ENCODE measurements at places on chromosomes 4 and X.

GRCh38 chr4:12770351-12770750, 713.8 kb downstream of the RAB28 start:
- no peak for DNase-seq

DNA sequence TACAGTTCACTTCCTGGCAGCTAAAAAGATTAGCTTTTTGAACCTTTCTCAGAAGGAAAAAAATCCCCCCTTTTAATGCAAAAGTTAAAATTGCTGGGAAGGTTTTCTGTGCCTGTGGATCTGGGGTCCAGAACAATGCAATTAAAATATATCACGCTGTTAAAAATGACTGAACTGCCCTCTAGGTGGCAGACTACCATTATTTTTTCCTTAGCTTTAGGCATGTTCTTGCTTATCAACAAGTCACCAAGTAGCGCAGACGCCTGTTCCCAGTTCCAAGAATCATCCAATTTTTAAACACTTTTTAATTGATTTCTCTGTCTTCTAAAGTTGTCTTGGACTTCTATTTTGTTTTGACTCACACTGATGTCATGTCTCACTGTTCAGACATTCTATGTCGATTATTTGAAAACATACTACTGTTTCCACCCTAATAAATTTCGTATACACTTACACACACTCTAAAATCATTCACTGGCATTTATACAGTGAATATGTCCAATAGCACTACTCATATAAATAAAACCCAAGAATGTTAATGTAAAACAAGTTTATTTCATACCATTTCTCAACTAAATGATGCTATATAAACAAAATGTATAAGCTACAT, 661.6 kb downstream of the RAPGEF2 start:
- no peak for DNase-seq

DNA sequence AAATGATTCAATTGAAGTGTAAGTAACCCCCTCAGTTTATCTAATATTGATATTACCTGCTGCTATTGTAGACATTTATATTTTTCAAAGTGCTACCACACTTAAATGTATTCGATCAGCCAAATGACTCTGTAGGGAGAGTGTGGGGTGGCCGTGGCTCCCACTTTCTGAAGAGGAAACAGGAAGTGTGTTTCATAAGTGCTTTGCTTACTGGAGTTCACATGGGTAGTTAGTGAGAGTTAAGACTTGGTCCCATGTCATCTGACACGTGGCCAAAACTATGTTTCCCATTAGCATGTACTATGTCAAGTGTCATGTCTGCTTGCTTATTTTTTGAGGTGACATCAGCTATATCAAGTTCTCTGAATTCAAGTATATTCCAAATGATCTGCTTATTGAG, 308.1 kb upstream of the GATB start:
- DNase-seq = no peak

DNA sequence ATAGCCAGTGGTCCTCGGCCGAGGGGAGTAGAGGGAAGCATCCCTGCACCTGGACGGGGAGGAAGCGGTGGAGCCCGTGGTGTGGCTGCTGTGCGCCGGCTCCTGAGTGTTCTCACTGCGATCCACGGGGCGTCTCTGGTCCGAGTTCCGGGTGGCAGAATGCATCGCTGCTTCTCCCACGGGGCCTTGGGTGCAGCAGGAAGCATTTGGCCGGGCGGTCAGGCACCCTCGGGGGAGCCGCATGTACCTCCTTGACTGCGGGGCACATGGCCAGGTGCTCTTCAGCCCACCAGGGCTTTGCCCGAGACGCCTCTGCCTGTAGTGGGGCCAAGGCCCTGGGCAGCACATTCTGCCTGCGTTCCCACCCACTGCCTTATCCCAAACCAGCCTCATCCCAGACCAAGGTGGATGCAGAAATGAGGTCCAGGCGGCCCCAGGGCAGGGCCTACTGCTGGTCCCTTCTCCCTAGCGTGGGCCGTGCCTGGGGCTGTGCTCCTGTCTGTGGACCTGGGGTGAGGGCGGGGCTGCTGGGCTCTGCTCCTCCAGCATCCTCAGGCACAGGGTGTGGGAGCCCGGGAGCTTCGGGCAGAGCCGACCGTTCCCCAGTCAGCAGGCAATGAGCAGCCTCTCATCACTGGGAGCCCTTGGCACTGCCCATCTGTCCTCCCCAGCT, 27.5 kb downstream of the NKX1-1 start:
- no peak for DNase-seq

DNA sequence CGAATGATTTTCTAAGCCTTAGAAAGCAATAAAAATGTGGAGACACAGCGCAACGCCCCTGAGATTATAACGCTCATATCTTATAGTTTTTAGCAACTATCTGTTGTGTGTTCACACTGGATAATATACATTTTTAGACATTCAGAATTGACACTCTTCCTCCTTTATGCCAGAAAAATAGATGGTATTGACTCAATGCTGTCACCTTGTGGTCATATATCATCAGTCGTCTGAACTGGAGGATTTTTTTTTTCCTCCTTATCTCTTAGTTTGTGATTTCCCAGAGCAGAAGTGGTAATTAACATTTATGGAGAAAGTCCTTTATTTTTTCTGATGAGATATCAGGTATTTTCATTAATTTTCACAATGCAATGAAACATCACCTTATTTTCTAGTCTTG, 759.6 kb downstream of the RAB28 start:
- DNase-seq = no peak

DNA sequence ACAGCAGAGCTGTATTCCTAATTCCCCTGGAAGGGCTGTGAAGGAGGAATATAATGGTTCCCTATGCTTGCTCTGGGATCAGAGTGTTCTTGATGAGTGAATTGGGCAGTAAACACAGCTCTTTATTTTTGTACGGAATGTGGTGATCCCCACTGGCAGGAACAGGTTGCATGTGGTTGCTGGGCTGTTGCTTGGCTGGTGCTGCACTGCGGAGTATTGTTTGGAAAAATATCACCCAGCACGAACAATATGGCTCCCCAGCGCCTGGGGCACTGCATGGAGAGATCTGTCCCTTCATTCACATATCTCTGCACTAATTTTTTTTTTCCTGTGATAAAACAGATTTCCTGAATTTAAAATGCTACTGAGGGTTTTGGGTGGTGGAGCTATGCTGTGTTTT, 119.7 kb downstream of the MGST2 start:
- DNase-seq = no peak

DNA sequence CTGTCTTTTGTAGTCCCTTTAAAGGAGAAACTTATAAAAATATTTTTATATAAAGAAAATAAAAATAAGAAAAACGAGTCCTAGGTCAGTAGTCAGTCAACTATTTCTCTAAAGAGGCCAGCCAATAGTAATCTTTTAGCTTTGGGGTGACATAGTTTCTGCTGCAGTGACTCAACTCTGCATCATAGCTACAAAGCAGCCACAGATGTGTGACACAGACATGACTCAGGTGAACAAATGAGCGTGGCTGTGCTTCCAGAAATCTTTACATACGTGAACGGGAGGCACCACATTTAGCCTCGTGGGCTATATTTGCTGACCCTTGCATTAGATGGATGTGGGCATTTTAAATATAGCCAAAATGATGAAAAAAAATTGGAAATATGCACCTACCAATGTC, 1862.5 kb upstream of the TENM3 start:
- DNase-seq = no peak

DNA sequence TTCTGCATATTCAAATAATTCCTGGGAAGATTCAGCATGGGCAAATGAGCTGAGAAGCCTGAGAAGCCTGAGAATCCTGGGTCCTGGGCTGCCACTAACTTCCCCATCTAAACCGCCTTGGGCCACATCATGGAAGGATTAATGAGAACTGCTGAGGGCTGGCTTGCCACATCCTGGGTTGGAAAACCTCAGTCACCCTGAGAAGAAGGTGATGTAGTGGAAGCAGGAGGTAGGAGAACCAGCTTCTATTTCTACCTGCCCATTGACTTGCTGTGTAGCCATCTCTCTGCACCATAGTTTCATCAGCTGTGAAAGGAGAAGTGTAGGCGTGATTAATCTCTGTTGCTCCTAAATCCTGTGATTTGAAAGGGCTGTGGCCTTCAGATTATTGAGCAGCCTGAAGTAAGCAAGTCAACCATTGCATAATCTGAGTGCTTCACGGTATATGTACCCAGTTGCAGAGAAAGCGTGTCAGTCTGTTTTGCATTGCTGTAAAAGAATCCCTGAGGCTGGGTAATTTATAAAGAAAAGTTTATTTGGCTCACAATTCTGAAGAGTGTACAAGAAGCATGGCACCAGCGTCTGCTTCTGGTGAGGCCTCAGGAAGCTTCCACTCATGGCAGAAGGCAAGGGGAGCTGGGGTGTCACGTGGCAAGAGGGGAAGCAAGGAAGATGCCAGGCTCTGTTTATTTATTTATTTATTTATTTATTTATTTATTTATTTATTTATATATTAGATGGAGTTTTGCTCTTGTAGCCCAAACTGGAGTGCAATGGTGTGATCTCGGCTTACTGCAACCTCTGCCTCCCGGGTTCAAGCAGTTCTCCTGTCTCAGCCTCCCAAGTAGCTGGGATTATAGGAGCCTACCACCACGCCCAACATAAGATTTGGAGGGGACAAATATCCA, 140.9 kb upstream of the ATP6AP2 start:
- no peak for DNase-seq

DNA sequence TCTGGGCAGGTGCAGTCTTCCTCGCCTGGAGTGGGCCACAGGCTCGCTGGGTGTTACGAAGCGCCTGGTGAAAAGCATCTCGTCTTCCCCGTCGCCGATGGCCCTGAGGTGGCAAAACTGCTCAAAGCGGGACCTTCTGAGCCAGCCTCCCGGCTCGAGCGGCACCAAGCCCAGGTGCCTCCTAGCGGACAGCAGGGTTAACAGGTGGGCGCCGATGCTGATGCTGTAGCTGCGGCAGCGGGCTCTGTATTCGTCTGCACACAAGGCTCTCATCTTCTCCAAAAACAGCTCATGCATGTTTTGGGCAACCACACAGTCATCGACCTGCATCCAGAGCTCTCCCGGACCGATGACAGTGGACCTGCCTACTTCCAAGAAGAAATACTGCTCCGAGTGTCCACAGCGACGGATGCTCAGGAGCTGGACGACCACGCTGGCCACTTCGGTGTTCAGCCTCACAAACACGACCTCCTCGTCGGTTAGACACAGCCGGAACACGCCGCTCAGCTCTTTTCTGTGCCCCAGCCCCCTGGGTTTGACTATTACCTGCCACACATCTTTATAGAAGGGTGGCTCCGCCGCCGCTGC, 1.2 kb downstream of the IRS4 start:
- no peak for DNase-seq

DNA sequence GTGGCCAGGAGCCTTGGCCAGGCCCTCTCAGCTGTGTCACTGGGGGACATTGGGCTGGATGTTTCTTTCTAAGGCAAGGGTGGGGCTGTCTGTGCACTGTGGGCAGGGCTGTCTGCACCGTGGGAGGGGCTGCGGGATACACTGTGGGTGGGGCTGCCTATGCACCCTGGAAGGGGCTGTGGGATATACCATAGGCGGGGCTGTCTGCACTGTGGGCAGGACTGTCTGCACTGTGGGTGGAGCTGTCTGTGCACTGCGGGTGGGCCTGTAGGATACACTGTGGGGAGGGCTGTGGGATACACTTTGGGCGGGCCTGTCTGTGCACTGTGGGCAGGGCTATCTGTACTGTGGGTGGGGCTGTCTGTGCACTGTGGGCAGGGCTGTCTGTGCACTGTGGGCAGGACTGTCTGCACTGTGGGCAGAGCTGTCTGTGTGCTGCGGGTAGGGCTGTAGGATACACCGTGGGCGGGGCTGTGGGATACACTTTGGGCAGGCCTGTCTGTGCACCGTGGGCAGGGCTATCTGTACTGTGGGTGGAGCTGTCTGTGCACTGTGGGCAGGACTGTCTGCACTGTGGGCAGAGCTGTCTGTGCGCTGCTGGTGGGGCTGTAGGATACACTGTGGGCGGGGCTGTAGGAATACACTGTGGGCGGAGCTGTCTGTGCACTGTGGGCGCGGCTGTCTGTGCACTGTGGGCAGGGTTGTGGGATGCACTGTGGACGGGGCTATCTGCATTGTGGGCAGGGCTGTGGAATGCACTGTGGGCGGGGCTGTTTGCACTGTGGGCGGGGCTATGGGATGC, 31.1 kb downstream of the ACOX3 start:
- DNase-seq = peak; percentile 18

GRCh38 chrX:47862680-47863079, 26.0 kb downstream of the ZNF81 start:
- DNase-seq = no peak

DNA sequence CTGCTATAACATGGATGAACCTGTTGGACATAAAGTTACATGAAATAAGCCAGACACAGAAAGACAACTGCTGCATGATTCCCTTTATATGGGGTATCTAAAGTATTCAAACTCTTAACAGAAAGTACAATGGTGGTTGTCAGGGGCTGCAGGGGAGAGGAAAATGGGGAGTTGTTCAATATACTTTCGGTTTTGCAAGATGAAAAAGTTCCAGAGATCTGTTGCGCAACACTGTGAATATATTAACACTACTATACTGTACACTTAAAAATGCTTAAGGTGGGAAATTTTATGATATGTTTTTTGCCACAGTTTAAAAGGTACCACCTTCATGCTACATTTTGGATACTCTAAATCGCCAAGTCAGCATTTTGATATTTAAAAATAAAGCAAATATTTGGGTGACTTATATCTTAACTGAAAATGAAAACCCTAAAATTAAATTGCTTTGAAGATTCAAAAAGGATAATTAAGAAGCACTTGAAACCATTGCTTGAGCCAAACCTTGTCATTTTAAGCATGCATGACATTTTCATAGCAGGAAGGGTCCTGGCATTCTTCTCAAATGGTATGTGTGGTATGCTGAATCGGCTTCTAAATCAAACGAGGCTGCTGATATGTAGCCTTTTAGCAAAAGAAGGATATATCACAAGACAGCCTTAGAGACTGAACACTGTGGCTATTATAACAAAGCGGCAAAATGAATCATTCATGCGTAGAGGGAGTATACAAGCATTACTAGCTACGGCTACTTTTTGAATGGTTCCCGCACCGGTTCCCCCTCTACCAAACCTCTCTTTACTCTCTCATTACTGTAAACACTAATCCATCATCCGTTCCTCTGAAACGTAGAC, 607.1 kb upstream of the DIPK2B start:
- no peak for DNase-seq

GRCh38 chr4:41095973-41096372, 118.4 kb downstream of the APBB2 start:
- DNase-seq = no peak

DNA sequence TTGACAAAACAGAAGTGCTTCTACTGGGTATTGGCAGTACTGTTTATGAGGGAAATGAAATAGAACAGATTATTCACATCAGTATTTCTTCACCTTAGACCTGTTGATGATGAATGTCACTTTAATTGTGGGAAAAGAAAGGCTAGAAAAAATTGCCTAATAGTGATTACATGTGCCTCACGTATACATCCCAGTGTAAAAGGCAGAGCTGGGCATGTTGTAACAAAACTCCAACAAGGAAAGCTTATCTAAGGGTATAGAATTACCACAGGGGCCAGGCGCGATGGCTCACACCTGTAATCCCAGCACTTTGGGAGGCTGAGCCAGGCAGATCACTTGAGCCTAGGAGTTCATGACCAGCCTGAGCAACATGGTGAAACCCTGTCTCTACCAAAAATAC, 4.2 kb downstream of the PGM2 start:
- DNase-seq = no peak

- no peak for DNase-seq
These were observed 544.7 kb downstream of the NLGN4X start for GRCh38 chrX:5683996-5684395.

- DNase-seq = no peak
These were observed 78.7 kb downstream of the SUPT20HL2 start for GRCh38 chrX:24235084-24235710.

GRCh38 chrX:79065696-79066095, 78.8 kb upstream of the GPR174 start:
- no peak for DNase-seq
